ENCODE measurements at places on chromosomes 11 and 22.

GRCh38 chr11:83599066-83599465 is 312.9 kb upstream of the CCDC90B start:
- DNase-seq: no peak

GRCh38 chr11:12691473-12691872 is 17.3 kb downstream of the TEAD1 start:
- no peak for DNase-seq

DNA sequence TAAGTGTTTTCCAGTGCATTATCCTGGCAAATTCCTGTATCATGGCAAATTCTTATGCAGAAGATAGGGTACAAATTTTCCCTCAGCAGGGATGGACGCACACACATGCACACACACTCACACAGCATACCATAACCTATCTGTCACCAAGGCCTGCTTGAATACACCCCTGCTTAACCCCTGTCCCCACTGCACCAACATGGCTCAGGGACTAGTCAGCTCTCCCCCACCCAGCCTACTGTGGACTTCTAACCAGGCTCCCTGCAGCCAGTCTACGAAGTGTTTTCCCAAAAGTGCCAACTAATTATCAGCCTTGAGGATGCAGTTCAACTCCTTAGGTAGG is 63.1 kb downstream of the RAB30 start:
- DNase-seq: no peak

DNA sequence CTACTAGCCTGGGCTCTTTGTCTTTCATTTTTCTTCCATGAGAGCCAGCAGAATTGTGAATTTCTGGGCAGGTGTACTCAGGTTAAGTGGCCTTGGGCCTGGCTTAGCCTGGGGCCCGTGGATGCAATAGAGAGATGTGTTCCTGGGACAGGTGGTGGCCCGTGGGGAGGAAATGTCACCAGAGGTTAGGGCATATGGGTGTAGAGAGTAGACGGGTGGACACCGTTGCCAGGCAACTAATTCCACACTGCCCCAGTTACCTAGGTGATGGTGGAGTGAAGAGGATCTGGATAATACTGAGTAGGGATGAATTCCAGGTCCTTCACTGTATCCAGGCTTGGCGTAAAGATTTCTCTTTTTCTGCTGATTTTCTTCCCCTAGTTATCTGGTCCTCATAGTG is 175.0 kb downstream of the INSC start:
- DNase-seq: no peak

- no peak for DNase-seq
Observed at GRCh38 chr11:65617990-65618751, 2.6 kb downstream of the PCNX3 start.

GRCh38 chr11:82082976-82083375 is 650.7 kb downstream of the FAM181B start:
- no peak for DNase-seq

DNA sequence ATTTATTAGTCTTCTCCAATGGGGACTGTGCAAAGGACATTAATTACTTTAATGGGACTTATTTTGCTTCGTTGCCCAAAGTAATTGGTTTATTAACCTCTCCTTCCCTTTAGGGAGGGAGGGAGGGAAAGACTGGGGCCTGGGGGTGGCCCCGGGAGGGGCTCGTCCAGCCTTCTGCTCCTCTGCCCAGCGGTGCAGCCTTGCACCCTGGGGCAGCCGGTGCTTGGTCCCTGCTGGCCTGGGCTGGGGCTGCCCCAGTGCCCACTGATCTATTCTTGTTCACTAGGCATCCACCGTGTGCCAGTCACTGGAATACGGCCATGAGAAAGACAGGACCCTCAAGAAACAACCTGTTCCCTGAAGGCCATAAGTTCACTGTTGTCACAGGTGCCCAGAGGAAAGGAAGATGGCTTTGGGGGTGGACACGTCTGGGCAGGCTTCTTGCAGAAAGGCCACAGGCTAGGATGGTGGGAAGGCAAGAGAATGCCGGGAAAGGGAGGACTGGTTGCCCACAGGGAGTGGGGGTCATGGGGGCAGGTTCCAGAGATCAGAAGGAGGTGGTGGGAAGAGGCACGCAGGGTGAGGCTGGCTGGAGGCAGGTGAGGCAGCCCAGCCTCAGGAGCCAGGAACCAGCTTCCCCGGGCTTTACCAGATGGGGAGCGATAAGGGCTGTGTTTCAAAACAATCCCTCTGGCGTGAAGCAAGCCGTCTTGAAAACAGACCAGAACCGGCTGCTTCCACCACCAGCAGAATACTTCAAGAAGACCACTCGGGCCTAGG is 47.6 kb upstream of the KCNQ1OT1 start:
- DNase-seq: no peak

DNA sequence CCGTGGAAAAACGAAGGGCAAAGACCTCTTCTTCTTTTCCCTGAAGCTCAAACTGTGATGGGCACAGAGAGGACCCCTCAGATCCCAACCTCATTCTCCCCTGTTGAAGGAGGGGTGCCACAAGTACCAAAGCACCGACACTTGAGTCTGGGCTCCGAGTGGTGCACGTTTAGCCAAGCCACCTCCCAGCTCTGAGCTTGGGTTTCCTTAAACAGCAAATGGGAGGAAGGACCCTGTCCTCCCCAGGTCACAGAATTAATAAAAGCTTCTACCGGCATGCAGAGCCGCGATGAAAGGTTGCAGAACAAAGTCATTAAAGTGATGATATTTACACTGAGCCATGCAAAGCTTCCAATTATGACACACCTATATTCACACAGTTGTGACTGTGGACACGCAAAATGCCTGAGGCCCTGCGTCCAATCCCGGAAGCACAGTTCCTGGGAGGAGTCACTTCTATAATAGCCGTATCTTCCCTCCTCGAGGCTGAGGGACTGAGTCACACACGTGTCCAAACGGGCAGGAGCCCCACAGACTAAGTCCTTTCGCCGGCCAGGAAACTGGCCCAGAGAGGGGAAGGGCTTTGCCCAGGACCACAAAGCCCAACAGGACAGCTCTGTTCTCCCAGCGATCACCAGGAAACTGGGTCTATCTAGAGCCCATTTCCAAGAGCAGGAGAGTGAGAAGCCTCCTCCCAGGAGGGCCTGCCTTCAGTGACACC is 922 bp upstream of the CSNK1E start:
- no peak for DNase-seq

DNA sequence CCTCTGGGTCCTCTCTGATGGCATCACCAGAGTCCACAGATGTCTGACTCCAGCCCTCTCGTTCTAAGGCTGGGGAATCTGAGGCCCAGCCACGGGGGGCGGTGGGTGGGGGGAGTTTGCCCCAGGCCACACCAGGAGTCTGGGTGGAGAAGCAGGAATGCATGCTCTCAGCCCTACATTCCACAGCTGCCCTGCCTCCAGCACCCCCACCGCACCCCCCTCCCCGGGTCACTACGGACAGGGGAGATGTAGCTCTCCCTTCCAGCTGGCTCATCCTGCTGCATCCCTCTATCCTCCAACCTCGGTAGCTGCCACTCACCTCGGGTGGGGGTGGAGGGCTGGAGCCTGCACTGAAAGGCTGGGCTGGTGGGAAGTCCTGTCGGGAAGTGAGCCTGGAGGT is 2.3 kb upstream of the PVALB start:
- DNase-seq: peak; percentile 77

- no peak for DNase-seq
Observed at GRCh38 chr11:11382858-11383532, 29.9 kb upstream of the CSNK2A3 start.

GRCh38 chr11:72358466-72359405 is 75.6 kb downstream of the CLPB start:
- no peak for DNase-seq

- DNase-seq: no peak
Observed at GRCh38 chr11:94193288-94193687, 64.6 kb downstream of the PANX1 start.

GRCh38 chr22:26918226-26918625 is 260.8 kb downstream of the MIAT start:
- DNase-seq: no peak

GRCh38 chr11:113240389-113240788 is 74.0 kb upstream of the TTC12 start:
- no peak for DNase-seq

GRCh38 chr22:33666961-33667619 is 253.2 kb downstream of the LARGE1 start:
- peak; percentile 18 for DNase-seq

DNA sequence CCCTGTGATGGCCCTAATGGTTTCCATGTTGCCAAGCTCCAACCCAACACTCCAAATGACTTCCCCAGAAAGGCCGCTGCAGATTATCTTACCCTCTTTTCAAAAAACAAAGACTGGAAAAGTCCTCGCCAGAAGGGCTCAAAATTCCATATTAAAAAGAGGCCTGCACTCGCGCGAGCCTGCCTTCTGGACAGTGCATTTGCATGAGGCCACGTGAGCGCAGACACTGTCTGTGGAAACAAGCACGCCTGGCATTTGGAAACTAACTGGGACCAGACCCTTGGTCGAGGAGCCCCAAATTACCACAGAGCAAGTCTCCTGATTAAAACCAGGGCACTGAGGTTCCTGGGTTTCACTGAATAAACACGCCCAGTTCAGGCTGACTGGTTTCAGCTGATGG is 42.9 kb downstream of the ABTB2 start:
- no peak for DNase-seq

DNA sequence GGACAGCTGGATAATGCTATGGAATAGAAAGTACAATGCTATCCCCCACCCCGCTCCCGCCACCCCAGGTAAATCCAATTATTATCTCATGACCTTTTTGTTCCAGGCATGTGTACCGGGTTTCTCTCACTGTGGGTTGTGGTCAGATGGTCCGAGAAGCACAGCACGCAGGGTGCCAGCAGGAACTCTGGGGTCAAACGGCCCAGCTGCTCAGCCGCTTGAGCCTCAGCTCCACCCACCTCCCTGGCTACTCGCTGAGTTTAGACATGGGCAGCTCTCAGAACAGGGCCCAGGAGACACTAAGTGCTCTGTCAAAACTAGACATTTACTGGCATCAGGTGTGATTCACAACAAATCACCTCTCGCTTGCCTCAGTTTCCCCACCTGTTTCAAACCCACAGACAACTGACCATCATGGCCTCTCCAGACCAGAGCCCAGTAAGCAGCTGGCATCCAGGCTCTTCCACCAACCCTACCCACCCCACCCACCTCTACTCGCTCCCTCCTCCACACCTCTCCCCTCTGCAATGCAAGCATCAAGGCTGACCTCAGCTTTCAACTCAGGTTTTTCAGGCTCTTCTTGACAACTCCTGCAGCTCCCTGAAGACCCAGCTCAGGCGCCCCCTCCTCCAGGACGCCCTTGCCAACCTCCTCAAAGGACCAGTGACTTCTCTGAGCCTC is 13.0 kb upstream of the MFNG start:
- DNase-seq: peak; percentile 45

- peak; percentile 79 for DNase-seq
Observed at GRCh38 chr11:1271002-1271401, 38.4 kb downstream of the TOLLIP start.

GRCh38 chr22:37910890-37911672 is 5.0 kb downstream of the MICALL1 start:
- no peak for DNase-seq

DNA sequence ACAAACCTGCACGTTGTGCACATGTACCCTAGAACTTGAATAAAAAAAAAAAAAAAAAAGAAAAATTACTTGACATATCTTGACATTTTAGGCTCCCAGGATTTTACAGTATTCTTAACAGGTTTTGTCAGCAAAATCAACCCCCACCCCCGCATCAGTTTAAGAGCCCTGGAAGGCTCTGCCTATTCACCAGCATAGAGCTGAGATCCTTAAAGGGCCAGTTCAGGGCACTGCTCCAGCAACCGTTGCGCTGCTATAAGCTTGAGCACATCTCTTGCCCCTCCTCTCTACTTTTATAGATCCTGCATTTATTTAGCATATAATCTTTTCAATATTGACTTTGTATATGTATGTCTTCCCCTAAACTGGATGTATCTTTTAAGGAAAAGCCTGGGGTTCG is 697 bp upstream of the PAFAH1B2 start:
- DNase-seq: peak; percentile 64

- no peak for DNase-seq
Observed at GRCh38 chr11:88064097-88064705, 111.0 kb downstream of the RAB38 start.

- no peak for DNase-seq
Observed at GRCh38 chr22:17916226-17916889, 108.0 kb downstream of the MICAL3 start.

DNA sequence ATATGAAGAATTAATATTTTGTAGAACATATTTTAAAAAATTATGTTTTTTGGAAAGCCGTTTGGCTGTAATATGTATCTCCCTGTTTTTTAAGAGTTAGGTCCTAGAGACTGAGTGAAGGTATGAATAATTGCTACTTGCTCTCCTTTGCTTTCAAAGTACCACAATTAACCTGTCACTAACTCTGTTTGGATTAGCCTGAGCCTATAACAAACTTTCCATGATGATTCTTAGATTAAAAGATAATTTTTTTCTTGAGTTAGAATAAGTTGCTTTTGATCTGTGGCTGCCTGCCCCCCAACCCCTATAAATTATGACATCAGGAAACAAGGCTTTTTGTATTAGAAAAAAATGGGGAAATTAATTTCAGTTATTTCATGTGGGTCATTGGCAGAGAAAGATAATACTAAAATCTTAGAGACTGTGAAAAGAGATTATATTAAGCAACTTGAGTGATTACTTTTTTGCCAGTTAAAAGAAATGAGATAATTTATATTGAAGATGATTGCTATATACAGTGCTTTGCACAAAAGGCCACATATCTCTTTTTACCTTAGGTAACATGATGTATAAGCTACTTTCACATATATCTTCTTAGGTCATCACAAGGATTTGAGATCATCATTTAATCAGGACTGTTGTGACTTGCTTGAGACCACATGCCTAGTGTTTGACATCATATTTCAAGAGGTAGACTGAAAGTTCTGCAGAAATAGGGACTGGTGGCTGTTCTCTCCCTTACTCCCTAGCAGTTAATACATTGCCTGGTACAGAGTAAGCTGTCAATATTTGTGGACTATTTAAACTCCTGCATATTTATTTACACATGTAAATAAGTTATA is 9.6 kb downstream of the MTMR3 start:
- no peak for DNase-seq

DNA sequence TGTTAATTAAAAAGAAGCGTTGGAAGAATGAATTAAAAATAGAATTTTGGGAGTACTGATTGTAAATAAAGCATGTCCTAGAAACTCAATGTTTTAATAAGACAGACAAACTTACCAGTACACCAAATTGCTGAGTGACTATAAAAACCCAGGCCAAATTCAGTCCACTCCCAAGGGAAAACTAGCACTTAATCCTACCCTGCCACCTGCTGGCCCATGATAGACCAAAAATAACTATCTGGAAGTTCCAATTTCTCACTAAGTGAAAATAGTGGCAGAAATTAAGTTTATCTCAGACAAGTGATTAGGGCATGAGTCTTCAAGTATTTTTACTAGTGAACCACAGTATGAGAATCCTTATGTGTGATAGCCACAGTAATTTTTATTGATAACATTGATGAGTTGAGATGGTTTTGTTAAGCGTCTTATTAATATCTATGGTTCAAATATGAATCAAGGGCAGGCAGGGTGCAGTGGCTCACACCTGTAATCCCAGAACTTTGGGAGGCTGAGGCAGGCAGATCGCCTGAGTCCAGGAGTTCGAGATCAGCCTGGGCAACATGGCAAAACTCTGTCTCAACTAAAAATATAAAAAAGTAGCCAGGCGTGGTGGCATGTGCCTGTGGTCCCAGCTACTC is 9.8 kb upstream of the DDX10 start:
- DNase-seq: no peak

- DNase-seq: peak; percentile 48
Observed at GRCh38 chr11:88484873-88485621, 147.5 kb upstream of the CTSC start.

- no peak for DNase-seq
Observed at GRCh38 chr11:33021501-33021900, 5.8 kb downstream of the DEPDC7 start.

- DNase-seq: no peak
Observed at GRCh38 chr11:27390318-27391295, 27.6 kb upstream of the CCDC34 start.

GRCh38 chr11:68691402-68691784 is 7.0 kb downstream of the GAL start:
- DNase-seq: peak; percentile 30

Data from H7 (cell line).